LHCN-M2 (cell line): ENCODE measurements at places on chromosomes 7 and 10. TPM values are rescaled to one million over a fixed set of nuclear protein-coding genes. Genes with fewer than 3 reads are reported as not detected.
A peak's percentile ranks its signal among the peaks of the same experiment; 100 is the strongest.

MACC1 gene
- 0.06 and 0.11 TPM in 2 replicates for total RNA-seq

PTPN20 gene
- not detected in 2 replicates for total RNA-seq

DNA sequence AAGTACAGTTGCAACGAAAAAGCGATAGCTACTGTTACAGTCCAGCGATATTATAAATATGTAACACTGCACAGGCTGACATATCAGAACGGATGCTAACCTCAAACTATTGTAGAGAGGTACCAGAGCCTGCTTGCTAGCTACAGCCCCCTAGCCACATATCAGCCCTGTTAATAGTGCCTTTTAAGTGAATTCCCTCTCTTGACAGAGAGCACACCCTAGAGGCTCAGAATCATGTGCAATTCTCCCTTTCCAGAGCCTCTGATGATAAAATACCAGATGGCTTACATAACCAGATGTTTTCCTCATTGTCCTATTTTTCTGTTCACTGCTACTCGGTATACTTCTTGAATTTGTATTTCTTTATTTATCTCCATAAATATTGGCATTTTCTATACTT is 960.7 kb upstream of the CELF2 start:
- no peak for DNase-seq

GRCh38 chr10:72612203-72612826 is 13.6 kb downstream of the MICU1 start:
- peak; percentile 17 for DNase-seq

GRCh38 chr7:10802526-10802925 is 171.1 kb upstream of the PHF14 start:
- peak; percentile 98 for DNase-seq
